ENCODE measurements at places on chromosomes 1 and 21. TPM values are rescaled to one million over a fixed set of nuclear protein-coding genes. Genes with fewer than 3 reads are reported as not detected.

DNA sequence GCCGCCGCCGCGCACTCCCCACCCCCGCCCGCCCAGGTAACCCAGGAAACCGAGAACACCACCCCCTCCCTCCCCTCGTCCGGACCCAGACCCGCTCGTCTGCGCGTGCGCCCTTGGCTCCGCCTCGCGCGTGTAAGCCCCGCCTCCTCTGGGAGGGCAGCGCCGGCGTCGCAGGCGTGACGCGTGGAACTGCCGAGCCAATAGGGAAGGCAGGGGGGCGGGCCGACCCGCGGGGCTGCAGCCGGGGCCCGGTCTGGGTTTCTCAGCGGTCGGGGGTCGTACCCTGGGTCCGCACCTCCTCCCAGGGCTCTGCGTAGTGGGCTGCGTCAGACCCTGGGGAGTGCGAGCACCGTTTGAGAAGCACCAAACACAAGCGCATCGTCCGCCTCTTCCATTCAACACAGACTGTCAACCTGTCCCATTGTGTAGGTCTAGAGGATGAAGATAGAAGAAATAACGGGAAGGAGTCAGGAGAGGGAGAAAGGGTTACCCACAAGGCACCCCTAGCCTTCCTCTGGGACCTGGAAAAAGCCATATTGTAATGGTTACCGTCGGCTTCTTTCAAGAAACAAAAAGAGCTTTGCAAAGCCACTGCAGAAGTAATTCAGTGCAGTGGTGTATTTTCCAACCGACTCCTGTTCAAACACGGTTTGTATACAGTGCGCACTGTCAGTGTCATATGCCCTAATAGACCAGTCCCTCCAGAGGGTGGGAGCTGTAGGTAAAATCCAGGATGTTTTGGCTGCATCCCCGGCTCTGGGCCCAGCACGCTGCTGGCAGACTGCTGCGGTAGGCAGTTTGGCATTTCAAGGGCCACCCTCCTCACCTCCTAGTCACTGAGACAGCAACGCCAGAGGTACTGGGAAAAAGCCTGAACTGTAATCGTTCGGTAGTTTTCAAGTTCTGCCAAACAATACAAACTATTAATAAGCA, 473 bp upstream of the LYST start:
- no peak for DNase-seq

GRCh38 chr1:156259805-156260204, 11.9 kb upstream of the PAQR6 start:
- no peak for DNase-seq

- DNase-seq = no peak
Observed at GRCh38 chr1:222923506-222923905, 108.7 kb downstream of the DISP1 start.

DNA sequence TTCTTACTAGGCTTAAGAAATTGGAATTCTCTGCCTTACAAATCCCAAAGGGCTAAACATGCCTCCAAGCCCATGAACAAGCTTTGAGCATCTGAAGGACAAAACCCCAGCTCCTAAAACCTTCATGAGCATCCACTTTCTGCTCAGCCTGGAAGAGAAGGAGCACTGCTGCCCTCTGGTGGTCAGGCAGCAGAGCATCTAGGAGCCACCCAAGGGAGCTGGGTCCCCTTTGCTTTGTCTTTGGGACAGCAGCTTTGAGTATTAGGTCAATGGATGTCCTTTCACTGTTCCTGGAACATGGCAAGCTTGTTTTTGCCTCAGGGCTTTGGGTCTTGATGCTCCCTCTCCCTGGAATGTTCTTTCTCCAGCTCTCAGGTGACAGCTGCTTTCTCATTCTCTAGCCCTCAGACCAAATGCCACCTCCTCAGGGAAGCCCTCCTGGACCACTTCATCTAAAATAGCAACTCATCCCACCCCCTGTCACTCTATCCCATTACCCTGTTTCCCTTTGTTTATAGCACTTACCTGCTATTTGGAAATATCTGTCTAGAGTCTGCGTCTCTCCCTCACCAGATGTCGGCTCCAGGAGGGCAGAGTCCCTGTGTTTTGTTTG, 25.7 kb downstream of the RAB7B start:
- no peak for DNase-seq

- DNase-seq = no peak
Observed at GRCh38 chr21:45535341-45536081, 6.7 kb downstream of the SLC19A1 start.

DNA sequence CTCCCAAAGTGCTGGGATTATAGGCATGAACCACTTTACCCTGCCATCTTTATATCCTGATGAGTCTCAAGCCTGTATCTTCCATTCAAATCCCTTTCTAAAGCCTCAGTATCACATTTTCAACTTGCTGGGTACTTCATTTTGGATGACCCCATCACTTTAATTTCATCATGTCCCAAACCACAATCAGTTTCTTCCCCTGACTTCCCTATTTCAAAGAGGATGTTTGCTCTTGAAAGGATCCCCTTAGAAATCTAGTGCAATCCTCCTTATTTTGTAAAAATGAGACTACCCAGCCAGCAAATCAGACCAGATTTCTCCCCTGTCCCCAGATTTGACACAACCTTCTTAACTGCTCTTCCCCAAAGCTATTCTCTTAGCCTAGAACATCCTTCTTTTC, 7.0 kb upstream of the TRIT1 start:
- no peak for DNase-seq

DNA sequence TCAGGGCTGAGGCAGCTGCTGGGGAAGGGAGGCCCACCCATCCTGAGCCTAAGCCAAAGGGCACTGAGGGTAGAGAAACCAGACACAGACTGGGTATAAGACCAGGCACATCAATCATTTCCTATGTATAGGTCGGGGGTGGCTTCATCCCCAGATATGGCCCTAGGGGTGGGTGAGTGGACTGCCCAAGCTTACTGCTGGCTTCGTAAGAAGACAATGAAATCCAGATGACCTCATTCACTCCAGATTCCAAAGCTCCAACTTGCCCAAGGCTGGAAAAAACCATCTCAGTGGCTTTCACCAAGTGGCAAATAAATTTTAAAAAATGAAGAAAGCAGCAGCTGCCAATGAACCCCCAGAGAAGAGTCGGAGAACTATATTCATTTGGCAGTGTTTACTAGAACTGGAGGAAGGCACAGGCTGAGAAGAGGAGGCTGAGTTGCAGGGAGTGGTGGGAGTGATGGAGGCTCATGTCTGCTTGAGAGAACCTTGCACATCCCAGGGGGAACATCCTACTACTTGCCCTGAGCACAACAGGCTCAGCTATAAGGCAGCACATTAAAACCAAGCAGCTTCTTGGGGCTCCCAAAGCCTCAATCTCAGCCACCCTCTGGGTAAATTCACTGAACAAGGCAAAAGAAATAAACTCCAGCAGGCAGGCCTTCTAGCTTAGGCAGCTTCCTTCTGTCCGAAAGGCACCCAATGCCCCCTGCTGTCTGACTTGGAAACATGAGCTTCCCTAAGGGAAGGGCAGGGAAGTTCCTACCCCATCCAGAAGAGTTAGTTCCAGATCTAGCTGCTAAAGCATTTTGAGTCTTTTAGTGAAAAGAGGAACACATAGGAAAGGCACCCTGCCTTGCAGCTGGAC, 14.1 kb downstream of the PEA15 start:
- no peak for DNase-seq

- DNase-seq = no peak
Observed at GRCh38 chr1:160997323-160998038, 23.5 kb downstream of the F11R start.

- DNase-seq = no peak
Observed at GRCh38 chr1:1021010-1021919, 1.3 kb downstream of the AGRN start.

- no peak for DNase-seq
Observed at GRCh38 chr21:36698981-36699545, at the start of gene SIM2. Gene SIM2, plus strand, starts transcription at chr21:36699115. Its CDS starts 632 bp downstream, at chr21:36699747.

- DNase-seq = no peak
Observed at GRCh38 chr1:212655668-212656440, 43.8 kb downstream of the BATF3 start.

- no peak for DNase-seq
Observed at GRCh38 chr1:118253053-118253915, 68.3 kb upstream of the SPAG17 start.

- no peak for DNase-seq
Observed at GRCh38 chr1:40971966-40972365, 7.5 kb upstream of the CTPS1 start.

GRCh38 chr1:206455666-206456344, 14.5 kb upstream of the IKBKE start:
- DNase-seq = no peak

DNA sequence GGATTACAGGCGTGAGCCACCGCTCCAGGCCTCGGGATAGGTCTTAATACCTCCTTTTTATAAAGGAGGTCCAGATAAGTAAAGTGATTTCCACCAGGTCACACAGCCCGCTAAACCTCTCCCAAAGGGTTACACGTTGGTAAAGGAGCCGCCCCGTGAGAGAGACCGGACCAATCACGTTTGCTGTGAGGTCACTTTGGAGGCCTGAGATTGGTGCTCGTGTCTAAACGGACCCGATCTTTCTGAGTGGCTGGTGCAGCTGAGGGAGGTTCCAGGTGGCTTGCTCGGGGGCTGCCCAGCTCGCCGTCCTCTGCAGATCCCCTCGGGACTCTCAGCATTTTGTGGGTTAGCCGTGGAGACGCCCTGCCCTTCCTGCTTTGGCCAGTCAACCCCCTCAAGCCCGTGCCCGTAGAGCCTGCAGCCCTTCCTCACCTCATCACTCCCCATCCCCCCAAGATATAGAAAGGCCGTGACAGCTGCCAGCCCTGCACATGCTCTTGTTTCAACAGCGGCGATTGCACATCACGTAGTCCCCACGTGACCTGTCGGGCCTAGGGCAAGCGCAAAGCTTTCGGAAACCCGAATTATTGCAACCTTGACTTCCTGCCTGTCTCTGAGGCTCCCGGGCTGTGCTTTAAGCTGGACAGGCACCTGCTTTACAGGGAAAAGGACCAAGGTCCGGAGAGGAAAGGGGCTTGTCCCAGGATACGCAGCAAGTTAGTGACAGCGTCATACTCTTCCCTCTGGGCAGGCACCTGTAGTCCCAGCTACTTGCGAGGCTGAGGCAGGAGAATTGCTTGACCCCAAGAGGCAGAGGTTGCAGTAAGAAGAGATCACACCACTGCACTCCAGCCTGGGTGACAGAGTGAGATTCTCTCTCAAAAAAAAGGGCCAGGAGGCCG, 5.0 kb upstream of the COA7 start:
- DNase-seq = peak; percentile 67

GRCh38 chr1:110615548-110616130, 9.5 kb upstream of the KCNA2 start:
- DNase-seq = no peak

GRCh38 chr1:111571239-111571638, 48.4 kb upstream of the RAP1A start:
- DNase-seq = no peak

DNA sequence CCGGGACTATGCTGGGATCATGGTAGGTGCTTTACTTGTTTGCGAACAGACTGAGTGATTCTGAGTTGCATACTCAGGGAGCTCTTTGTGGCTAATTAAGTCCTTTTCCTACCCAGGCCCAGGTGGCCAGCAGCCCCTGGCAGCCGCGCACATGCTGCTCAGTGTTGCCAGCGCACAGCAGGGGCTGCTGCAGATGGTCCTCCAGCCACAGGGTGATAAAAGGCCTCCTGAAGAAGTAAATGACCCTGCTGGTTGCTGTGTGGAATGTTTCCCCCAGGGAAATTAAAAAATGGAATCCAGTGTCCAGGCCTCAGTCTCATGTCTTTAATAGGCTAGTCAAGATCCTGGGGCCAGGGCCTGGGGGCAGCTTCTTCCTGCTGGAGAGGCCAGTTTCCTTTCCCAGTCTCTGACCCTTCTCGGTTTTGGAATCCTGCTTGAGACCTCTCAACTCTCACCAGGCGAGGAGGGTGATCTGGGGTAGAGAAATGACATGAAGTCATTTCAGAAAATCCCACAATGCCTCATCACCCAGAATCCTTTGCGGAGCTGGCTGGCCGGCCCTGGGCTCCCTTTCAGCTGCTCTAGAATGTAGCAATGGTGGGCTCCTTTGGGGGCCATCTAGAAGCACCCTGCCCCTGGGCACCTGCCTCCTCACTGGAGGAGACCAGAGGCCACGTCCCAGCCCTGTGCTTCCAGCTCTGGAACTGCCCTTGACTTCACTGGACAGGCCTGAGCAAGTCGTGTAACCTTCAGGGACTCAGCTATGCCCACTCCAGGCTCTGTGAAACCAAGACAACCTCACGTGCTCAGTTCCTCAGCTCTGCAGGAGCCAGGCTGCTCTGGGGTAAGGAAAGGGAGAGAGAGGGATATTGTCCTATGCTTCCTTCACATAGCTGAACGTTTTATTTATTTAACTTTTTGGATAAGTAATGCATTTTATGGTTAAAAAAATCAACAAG, 131.4 kb downstream of the MRPS6 start:
- no peak for DNase-seq

The KIAA1614 gene
- total RNA-seq = 5.1 TPM

The TNFAIP8L2 gene
- not detected for total RNA-seq

The KRTAP10-3 gene
- total RNA-seq = not detected

The RAB42 gene
- 14.5 TPM for total RNA-seq

The GSTM1 gene
- not detected for total RNA-seq

The CFHR5 gene
- total RNA-seq = not detected

The THBS3 gene
- total RNA-seq = 4.9 TPM

The ADAMTS4 gene
- under 0.01 TPM for total RNA-seq

The CSF3R gene
- total RNA-seq = not detected

The S100A7A gene
- not detected for total RNA-seq

The CDCA8 gene
- 60.0 TPM for total RNA-seq

The CD34 gene
- total RNA-seq = not detected

The C4BPA gene
- total RNA-seq = not detected

Data from epithelial cell of proximal tubule (primary cell).